ENCODE measurements at places on chromosomes 4 and X. TPM values are rescaled to one million over a fixed set of nuclear protein-coding genes. Genes with fewer than 3 reads are reported as not detected.

GRCh38 chrX:31236231-31236630, 164.4 kb upstream of the FTHL17 start:
- no peak for DNase-seq
- H3K27me3 ChIP-seq, result no peaks in the 10 kb centered on the region
- H3K4me1 ChIP-seq, result no peaks in the 10 kb centered on the region
- no peaks in the 10 kb centered on the region for H3K36me3 ChIP-seq
- H3K4me3 ChIP-seq, result no peak overlapping the region

DNA sequence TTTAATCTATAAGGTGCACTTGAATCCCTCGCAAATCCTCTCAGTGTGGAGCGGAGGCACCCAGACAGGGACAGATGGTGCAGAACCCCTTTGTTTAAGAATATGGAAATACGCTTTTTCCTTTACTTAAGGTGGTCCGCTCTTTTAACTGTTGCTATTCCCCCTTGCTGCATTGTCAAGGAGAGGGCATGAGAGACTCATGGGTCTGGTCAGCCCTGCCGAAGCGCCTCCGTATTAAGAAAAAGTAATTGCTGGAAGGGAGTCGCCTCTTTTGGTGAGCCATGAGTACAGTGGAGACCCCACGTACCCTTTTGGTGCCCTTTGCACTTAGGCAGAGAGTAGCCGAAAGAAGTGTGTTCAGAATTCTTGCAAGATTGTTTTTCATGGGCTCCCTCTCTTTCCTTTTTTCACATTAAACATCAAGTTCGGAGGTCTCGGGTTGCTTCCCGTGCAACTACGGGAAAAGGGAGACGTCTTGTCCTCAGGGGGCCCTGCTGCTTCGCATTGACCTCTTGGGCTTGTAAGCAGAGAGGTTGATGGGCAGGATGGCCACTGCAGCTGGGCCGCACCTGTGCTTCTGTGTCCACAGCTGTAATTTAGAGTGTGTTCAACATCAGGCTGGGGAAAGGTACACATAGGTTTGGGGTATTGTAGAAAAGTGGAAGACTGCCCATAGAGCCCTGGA, 109.6 kb downstream of the SPRY1 start:
- H3K27me3 ChIP-seq, result peaks cover 55% of the 10 kb centered on the region
- H3K27ac ChIP-seq, result no peak overlapping the region
- no peak for DNase-seq
- H3K36me3 ChIP-seq, result no peaks in the 10 kb centered on the region
- H3K4me3 ChIP-seq, result peak overlapping the region; percentile 85
- peaks cover 6% of the 10 kb centered on the region for H3K4me1 ChIP-seq

DNA sequence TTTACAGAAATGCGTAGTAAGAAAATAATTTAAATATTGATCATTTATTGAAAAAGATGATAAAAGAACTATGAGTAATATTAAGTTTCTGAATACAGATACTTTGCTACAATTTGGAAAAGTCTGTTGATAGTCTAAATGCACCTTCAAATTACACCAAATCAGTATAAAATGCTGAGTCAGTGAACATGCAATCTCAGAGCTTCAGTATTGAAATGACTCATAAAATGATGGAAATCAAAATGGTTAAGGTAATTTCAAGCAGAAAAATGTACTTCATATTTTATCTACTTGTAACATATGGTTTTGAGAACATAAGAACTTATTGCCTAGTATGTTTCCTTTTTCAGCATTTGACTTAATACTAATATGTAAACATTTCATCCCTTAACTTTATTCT, 448.2 kb downstream of the PCDH10 start:
- no peak overlapping the region for H3K27ac ChIP-seq
- no peak overlapping the region for H3K4me3 ChIP-seq

GRCh38 chr4:153025406-153025805, 89.3 kb downstream of the FHDC1 start:
- peaks cover 3% of the 10 kb centered on the region for H3K36me3 ChIP-seq
- no peak overlapping the region for H3K4me3 ChIP-seq
- peaks cover 18% of the 10 kb centered on the region for H3K27me3 ChIP-seq
- H3K27ac ChIP-seq, result no peak overlapping the region

DNA sequence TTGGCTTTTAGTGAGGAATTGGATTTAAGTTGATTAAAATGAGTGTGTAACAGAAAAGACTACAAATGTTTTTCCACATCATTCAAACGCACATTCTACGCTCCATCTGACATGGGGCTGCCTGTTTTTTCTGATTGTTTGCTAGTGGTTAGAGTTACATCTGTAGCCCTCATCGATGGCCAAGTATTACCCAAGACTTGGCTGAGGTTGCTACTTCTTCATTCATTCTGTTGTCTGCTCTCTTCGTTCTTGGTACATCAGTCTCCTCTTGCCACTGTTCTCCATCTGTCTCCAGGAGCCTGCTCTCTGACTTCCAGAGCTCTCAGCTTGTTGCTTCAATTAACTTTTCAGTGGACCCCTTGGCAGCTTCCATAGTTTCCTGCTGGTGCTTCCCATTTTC, 1844.6 kb upstream of the TENM3 start:
- H3K27ac ChIP-seq, result no peak overlapping the region
- no peaks in the 10 kb centered on the region for H3K27me3 ChIP-seq
- no peak overlapping the region for H3K4me3 ChIP-seq

DNA sequence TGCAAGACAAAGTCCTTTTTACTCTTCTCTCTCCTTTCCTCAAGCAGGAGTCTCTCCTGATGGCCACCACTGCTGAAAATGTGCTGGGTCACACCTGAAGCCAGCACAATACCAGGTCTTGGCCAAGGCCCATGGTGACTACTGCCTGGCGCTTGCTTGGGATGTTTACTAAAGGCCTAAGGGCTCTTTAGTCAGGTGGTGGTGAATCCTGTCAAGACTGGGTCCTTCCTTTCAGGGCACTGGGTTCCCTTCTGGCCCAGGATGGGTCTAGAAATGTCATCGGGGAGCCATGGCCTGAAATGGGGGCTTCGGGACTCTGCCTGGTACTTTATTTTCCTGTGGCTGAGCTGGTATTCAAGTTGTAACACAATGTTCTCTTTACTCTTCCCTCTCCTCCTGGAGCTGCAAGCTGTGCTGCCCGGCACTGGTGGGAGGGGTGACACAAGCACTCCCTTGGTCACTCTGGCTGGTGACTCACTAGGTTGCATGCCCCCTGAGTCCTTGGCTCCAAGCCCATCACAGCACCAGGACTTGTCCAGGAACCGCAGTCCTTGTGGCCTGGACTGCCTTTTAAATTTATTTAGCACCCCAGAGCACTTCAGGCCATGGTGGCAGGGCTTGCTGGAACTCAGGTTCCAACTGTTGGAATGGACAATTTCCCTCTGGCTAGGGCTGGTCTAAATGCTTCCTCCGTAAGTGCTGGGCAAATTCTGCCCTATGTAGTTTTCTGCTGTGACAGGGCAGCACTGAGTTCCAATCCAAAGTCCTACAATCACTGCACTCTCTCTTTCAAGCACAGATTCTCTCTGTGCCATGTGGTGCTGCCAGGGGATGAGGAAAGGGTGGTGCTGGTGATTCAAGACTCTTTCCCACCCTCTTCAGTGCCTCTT, 11.3 kb downstream of the ARL13A start:
- no peak overlapping the region for H3K27ac ChIP-seq
- no peaks in the 10 kb centered on the region for H3K36me3 ChIP-seq
- H3K4me3 ChIP-seq, result no peak overlapping the region

GRCh38 chrX:94492541-94492940, 818.5 kb downstream of the FAM133A start:
- DNase-seq, result no peak
- H3K27me3 ChIP-seq, result no peaks in the 10 kb centered on the region
- H3K27ac ChIP-seq, result no peak overlapping the region
- H3K36me3 ChIP-seq, result no peaks in the 10 kb centered on the region
- no peak overlapping the region for H3K4me3 ChIP-seq
- H3K4me1 ChIP-seq, result no peaks in the 10 kb centered on the region

DNA sequence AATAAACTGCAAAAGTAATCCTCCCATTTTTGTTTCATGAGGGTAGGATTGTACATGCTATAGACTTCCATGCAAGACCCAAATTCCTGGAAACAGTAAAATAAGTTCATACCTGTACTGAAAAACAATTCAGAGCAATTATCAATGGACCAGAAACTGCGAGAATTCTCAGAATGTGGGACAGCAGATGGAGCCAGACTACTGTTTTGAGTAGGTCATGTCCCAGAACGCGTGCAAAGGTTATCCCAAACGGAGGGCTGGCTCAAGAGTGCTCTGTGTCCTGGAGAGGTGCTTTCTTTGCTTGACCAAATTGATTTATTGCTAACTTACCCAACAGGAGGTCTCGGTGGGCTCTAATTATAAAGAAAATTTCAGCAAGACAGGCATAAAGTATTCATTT, 1.7 kb upstream of the MAGEH1 start:
- DNase-seq, result no peak
- H3K4me1 ChIP-seq, result peaks cover 15% of the 10 kb centered on the region
- H3K36me3 ChIP-seq, result no peaks in the 10 kb centered on the region
- no peak overlapping the region for H3K4me3 ChIP-seq
- H3K27ac ChIP-seq, result no peak overlapping the region

- H3K4me3 ChIP-seq, result no peak overlapping the region
- peaks cover 3% of the 10 kb centered on the region for H3K4me1 ChIP-seq
- peaks cover 5% of the 10 kb centered on the region for H3K27me3 ChIP-seq
- DNase-seq, result peak; percentile 79
- H3K36me3 ChIP-seq, result no peaks in the 10 kb centered on the region
Observed at GRCh38 chr4:183471946-183472708, 27.7 kb downstream of the CDKN2AIP start.

DNA sequence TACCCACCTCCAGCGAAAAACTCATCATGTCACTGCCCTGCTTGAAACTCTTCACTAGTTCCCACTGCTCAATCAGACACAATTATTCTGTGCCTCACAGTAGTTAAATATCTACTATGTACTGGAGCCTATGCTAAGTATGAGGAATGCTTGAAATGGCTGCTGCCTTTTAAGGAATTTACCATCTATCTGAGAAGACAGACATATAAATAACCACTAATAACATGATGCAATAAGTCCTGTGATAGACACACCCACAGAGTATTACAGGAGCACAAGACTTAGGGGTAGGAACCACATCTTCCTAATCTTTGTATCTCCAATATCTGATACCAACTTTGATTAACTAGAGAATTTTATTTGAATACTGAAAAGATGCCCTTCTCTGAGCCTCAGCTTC, 21.1 kb downstream of the SLC25A53 start:
- peaks cover 21% of the 10 kb centered on the region for H3K4me1 ChIP-seq
- no peak overlapping the region for H3K4me3 ChIP-seq
- no peak for DNase-seq
- peaks cover under 1% of the 10 kb centered on the region for H3K36me3 ChIP-seq

Gene NAP1L3
- 5.0 TPM for total RNA-seq

Gene SLIT2
- not detected for total RNA-seq

Gene PRRG3
- not detected for total RNA-seq

Gene TRAM1L1
- not detected for total RNA-seq

All from T-helper 17 cell (primary cell).